ENCODE measurements at places on chromosomes 3 and 15.
A peak's percentile ranks its signal among the peaks of the same experiment; 100 is the strongest.

DNA sequence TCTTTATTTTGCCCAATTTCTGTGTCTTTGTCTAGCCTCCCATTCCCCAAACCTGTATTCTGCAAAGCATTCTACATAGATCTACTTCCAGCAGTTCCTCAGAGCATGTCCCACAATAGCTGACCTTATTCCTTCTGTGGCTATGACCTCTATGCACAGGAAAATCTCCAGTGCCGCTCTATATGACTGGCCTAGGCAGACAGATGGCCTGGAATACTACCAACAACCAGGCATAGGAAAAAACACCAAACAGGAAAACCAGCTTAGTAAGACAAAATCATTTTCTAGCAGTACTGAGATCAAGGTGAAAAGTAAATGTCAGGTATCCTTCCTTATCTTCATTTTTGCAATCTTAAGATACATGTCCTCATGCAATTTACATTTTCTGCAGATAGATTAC, 1115.0 kb downstream of the IGSF11 start:
- DNase-seq: no peak

- DNase-seq: peak; percentile 39
Observed at GRCh38 chr15:84715441-84716035, 401 bp downstream of the SEC11A start.

DNA sequence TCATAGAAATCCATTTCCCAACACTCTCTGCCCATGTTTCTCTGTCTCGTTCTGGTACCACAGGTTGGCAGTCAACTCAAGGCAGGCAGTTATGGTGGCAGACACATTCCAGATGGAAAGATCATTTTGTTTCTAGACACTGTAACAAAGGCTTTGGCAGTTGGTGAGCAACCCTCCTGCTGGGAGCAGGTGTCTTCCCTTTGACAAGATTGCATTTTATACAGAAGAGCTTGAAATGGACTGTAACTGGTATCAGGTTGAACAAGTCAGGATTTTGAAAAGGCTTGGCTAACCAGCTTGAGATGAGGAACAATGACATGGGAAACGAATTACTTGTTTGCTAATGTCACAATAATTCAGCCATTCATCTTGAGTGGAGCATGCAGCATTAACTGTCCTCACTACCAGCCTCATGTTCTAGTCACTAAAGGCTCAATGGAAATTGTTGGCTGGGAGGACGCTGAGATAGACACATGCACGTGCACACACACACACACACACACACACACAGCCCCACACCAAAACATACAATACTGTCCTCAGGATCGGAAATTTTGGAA, 170.0 kb downstream of the SEMA6D start:
- DNase-seq: peak; percentile 96

DNA sequence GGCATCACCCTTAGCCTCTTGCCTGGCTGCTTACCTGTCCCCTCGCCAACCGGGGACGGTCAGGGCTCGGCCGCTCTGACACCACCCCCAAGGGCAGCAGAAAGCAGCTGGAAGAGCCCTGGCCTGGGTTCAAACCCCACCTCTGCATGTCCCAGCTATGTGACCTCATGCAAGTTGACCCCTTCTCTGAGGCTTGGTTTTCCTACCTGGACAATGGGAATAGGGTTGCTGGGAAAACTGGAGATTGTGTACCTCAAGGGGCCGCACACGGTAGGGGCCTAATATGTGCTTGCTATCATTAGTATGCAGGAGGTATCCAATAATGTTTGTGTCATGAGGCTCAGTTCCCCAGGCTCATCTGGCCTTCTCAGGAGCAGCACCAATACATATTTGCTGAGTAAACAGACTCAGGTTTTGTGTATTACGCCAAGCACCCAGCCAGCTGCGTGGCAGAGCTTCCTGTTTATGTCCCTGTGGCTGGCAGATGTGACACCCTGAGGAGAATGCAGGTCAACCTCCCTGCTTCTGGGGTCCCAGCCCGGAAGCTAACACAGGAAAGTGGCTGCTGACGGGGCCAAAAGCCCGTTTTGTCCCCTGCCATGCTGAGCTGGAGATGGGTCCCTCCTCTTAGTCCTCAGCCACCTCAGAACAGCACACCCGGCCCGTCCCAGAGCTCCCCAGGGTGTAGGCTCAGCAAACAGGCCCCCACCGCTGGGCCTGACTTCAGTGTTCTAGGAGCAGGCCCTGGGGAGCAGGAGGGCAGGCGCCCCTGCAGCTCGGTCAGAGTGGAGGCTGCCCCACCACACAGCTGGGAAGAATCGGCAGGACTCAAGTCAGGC, 29.7 kb downstream of the PLXND1 start:
- DNase-seq: peak; percentile 90

DNA sequence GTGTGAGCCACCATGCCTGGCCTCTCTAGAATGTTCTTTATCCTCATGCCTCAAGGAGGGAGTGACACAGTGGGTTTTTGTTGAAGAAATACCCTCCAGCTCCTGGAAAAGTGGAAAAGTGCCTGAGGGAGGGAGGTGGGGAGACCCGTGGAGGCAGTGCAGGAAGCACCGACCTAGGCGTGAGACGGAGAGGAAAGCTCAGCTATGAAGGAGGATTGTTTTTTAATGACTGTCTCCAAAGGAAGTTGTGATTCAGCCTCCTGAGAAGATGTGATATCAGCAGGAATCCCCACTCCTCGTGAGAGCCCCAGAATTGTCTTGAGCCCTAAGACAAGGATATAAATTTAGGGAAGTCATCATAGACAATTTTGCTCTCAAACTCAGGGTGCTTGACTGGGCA, 21.7 kb downstream of the RPLP1 start:
- no peak for DNase-seq

- peak; percentile 59 for DNase-seq
Observed at GRCh38 chr3:65531499-65531898, 507.2 kb downstream of the MAGI1 start.

DNA sequence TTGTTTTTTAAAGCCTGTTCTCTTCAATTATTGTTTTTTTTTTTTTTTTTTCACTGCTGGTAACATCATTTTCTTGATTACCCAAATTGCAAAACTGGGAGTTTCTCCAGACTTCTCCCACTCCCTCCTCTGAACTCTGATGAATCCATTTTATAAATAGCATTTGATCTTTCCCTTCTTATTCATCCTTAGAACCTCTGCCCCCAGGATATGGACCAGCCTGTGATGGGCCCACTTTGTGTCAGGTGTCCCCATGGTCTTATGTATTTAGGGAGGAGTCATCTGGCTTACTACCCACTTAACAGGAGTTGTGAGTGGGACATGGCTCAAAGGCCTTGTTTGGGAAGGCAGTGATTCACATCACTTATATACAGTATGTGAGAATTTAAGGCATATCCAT, 57.7 kb downstream of the REC114 start:
- DNase-seq: no peak

GRCh38 chr3:56932866-56933265, 127.6 kb upstream of the SPATA12 start:
- DNase-seq: no peak

Data from NCI-H69 (cell line).